ENCODE measurements at places on chromosomes 4 and X.

- DNase-seq, result no peak
These were observed 7.6 kb upstream of the OGT start for GRCh38 chrX:71525316-71525715.

- DNase-seq, result no peak
These were observed 9.0 kb upstream of the INTU start for GRCh38 chr4:127623797-127624083.

DNA sequence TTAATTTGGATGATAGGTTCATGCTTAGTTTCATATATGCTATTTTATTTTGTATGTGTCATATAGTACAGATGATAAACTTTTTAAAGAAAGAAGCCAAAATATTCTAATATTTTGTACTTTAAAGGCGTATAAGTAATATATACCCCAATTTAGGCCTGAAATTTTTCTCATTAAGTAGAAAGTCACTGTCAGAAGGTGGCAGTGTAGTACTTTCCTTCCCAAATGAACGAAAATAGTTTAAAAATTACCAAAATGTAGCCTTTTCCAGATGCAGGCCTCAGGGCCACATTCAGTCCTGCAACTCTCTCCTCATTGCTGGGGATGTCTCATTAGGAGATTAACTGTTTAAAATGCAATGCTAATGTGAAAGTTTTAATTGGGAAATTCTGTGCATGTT lies 1263.6 kb downstream of the C4orf33 start:
- DNase-seq, result peak; percentile 3

DNA sequence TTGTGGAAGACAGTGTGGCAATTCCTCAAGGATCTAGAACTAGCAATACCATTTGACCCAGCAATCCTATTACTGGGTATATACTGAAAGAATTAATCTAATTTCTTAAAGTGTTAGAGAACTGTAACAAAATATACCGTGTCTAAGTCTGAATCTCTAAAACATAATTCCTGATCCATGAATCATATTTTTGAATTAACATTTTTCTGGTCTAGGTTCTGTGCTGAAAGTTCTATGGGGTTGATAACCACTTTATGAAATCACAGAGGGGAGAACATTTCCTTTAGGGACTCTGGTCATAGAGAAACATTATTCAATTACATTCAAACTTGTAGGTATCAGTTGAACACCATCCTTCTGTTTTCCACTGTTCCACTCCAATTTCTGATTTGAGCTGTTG lies 91.9 kb upstream of the ETNPPL start:
- no peak for DNase-seq

DNA sequence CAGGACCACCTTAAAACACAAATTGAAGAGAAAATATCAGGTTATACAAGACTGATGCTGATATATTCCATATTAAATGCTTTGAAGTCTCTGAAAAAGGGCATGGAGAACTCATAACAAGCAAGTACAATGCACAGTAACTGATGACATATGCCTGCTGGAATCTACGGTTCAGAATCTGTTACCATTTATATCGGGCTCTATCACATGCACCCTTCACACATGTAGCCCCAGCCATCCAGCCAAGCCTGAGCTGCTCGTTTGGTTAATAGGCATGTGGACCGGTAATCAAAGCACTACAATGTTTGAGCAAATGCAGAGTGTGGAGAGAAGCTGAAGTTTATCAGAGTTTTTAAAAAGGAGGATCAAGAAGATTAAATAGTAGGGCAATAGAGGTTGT lies 11.8 kb downstream of the COMMD8 start:
- DNase-seq, result no peak

DNA sequence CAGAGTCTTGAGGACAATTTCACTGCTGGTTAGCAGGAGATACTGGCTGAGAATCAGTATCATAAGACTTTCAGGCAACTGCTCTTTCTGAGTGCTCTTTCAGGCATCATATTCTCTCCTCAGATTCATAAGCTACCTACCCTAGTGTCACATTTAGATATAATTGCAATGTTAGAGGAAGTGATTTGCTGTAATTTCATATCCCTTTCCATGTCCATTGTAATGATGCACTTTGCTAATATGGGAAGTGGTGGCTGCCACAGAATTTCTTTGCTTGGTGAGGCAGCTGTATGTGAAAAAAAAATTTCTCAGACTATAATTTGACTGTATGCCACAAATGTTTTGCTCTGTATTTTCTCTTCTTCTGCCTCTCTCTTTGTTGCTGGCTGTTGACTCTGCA lies 63.3 kb downstream of the DOCK11 start:
- DNase-seq, result no peak

- no peak for DNase-seq
These were observed 147.0 kb downstream of the PACRGL start for GRCh38 chr4:20847124-20847747.

DNA sequence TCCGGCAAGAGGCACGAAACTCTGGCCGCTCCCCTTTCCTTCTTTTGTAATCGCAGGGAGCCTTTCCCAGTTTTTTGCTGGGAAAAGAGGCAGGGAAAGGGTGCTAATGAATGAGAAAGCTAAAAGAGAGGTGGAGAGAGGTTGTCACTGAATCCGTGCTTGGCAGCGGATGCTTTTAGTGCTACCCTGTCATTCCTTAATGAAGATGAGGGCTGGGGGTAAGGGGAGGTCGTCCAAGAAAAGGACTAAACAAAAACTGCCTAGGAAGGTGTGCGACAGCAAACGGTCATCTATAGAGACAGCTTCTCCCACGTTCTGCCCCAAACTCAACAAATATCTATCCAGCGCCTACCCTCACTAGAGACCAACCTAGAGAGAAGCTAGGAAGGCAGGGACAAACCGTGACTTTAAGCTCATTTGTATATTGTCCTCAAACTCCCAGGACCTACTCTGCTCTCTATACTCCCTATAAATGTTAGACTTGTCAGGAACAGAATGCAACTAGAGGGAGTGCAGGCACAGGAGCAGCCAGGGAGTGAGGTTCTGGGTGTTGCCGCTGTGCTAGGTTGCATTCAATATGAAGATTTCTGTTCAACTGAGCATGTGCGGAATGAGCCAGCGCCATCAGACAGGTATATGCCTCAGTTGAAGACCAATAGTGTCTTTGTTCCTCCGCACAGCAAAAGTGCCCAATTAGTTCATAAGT lies 777 bp upstream of the CASK start:
- DNase-seq, result no peak

DNA sequence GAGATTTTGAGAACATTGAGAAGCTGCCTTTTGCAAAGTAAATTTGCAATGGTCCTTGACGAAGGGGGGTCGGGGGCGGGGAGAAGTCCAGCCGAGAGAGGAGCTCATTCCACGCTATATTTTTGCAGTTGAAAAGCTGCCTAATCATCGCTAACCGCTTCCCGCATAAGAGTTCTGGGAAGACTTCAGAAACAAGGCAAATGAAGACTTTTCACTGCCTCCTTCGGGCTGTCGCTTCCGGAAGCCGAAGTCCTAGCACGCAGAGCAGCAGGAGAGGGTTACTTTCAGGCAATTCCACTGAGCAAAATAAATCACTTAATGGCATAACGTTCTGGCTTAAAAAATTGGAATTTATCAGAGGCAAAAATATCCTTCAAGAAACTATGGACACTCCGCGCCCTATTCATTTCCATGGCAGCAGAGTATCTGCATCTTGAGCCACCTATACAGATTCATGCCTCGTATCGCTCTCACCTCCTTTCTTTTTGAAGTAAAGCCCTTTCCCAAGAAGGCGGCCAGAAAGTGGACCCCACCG lies 2.6 kb upstream of the LRAT start:
- no peak for DNase-seq

DNA sequence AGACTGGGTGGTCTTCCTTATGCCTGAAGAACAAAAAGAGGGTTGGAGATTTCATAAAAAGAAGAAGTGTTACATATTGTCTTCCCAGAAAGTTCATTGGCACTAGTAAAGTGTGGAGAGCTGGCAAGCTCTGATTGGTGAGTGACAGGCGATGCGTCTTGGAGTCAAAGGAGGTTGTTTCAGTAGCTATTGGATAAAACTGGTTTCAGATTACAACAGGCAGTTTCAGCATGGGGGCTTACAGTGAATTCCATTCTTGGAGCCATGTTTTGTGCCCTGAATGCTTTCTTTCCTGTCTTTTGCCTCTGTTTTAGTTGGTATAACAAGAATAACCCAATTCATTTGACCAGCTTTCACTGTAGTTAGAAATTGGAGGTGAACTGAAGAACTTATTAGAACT lies 750.5 kb downstream of the ADGRL3 start:
- no peak for DNase-seq

- no peak for DNase-seq
These were observed 33.2 kb upstream of the YTHDC1 start for GRCh38 chr4:68383115-68383514.

GRCh38 chr4:65880594-65880993 lies 210.3 kb upstream of the EPHA5 start:
- DNase-seq, result no peak

DNA sequence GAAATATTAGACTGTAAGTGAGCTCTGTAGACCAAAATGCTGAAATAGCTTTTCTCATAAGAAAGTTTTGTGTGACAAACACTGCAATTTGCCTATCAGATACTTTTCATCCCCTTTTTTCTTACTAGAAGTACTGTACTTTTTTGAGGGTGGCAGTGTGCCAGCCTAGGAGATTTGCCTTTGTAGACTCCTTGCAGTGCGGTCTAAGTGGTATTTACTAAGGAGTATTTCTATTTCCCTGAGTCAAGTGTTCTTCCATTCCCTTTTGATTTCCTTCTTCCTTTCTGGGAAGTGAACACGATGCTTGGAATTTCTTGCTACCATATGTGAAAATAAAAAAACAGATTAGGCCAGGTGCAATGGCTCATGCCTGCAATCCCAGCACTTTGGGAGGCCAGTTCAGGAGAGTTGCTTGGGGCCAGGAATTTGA lies 34.6 kb downstream of the PDLIM5 start:
- DNase-seq, result no peak

DNA sequence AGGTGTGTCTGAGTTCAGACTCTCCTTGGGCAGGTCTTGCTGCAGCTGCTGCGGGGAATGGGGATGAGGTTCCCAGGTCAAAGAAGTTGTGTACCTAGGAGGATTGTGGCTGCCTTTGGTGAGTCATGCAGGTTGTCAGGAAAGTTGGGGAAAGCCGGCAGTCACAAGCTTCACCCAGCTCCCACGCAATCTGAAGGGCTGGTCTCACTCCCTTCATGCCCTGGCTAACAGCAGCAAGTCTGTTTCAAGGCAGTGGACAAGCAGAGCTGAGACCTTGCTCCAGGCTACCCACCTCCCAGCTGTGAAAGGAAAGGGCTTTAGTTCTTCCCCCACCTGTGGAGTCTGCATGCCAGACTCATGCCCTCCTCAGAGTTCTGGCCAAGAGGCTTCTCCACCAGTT lies 287.2 kb downstream of the DTHD1 start:
- DNase-seq, result no peak

DNA sequence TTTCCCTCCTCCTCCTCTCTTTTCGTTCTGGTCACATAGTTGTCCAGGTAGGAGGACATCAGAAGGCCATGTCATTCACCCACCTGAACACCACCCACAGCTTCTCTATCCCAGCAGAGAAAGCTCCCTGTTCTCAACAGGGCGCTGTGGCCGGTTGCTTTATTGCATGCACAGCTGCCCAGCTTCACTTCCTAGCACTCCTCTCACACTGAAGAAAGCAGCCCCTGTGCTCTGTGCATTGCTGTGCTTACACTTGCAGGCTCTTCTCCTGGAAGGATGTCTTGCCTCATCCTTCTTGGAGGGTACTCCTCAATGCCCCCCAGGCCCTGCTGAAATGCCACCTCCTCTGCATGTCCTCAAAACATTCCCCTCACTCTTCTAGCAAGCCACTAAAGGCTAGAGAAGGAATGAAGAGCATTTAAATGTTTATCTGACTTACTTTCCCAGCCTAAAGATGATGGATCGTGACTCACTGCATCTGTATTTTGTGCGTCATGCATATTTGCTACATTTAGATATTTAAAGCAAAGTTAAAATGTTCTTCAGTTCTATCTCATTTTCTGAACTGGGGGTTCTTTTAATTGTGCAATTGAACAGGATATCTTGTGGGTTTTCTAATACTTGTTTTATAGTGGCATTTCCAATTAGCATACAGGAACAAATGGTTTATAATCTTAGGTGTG lies 186.4 kb upstream of the PUDP start:
- DNase-seq, result peak; percentile 5

- no peak for DNase-seq
These were observed 519.2 kb downstream of the ARAP2 start for GRCh38 chr4:35725131-35725530.

DNA sequence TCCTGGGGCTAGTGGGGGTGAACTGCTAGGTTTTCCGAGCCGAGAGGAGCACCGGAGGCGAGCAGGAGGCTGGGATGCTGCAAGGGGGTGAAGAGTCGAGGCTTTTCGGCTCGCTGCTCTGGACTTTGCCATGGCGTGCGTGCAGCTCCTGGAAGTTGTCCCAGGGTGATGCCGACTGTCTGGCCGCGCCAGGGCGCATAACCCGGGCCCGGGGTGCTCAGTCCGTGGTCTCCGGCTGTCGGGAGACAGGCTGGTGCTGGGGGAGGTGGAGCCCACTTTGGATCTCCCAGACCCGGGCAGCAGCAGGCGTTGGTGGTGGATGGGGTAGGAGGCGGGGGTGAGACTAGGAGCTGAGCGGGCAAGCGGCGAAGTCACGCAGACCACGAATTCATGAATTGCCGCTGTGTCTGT lies 793 bp downstream of the GRIA3 start:
- DNase-seq, result no peak

Measured in HTR-8/SVneo (cell line).